PC-3 (cell line): ENCODE measurements at places on chromosomes 16 and 17. TPM values are rescaled to one million over a fixed set of nuclear protein-coding genes. Genes with fewer than 3 reads are reported as not detected.

GRCh38 chr17:49977463-49978389, 8.7 kb downstream of the DLX4 start:
- H3K27ac ChIP-seq = no peak overlapping the region
- H3K36me3 ChIP-seq = no peaks in the 10 kb centered on the region
- peaks cover 33% of the 10 kb centered on the region for H3K27me3 ChIP-seq
- DNase-seq = no peak
- no peaks in the 10 kb centered on the region for H3K4me1 ChIP-seq
- no peak overlapping the region for H3K4me3 ChIP-seq

DNA sequence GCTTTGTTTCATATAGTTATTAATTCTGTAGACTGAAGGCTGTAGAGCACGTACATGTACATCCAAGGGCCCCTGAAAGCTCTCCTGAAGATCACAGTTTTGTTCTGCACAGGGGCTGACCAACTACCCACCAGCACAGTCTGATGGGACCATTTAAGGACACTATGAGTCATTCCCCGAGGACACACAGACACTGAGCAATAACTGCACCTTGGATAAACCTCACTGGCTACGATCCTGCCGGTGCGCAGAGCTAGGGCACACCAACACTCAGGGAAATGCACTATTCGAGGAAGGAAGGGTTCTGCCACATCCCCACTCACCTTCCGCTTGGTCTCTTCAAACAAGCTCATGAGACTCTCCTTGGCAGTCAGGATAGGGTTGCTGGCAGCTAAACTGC, 20.3 kb downstream of the SMG6 start:
- H3K4me1 ChIP-seq = no peaks in the 10 kb centered on the region
- H3K4me3 ChIP-seq = no peak overlapping the region
- DNase-seq = no peak
- H3K27me3 ChIP-seq = no peaks in the 10 kb centered on the region

DNA sequence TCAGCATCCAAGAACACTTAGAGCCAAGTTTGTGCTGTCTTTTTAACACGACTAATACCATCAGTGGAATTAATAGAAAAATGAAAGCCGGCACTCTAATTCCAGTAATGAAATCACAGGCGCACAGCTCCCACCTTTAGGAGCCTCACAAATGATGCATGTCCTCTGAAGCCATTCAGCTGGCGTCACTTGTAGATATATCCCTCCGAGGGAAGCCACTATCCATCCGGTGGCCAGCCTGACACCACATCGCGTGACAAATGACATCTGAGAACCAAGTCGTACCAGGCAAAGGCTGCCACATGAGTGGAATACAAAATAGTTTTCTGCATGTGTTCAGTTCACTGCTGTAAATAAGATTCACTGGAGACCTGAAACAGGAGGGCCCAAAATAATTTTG, 205.6 kb downstream of the GRIN2A start:
- no peaks in the 10 kb centered on the region for H3K4me1 ChIP-seq
- H3K36me3 ChIP-seq = no peaks in the 10 kb centered on the region
- H3K27me3 ChIP-seq = peaks cover 42% of the 10 kb centered on the region
- H3K27ac ChIP-seq = no peak overlapping the region
- H3K4me3 ChIP-seq = no peak overlapping the region

- no peaks in the 10 kb centered on the region for H3K36me3 ChIP-seq
- no peak for DNase-seq
- no peaks in the 10 kb centered on the region for H3K27me3 ChIP-seq
- H3K4me3 ChIP-seq = no peak overlapping the region
- H3K4me1 ChIP-seq = no peaks in the 10 kb centered on the region
Observed at GRCh38 chr17:18145811-18146210, 37.3 kb downstream of the MYO15A start.

DNA sequence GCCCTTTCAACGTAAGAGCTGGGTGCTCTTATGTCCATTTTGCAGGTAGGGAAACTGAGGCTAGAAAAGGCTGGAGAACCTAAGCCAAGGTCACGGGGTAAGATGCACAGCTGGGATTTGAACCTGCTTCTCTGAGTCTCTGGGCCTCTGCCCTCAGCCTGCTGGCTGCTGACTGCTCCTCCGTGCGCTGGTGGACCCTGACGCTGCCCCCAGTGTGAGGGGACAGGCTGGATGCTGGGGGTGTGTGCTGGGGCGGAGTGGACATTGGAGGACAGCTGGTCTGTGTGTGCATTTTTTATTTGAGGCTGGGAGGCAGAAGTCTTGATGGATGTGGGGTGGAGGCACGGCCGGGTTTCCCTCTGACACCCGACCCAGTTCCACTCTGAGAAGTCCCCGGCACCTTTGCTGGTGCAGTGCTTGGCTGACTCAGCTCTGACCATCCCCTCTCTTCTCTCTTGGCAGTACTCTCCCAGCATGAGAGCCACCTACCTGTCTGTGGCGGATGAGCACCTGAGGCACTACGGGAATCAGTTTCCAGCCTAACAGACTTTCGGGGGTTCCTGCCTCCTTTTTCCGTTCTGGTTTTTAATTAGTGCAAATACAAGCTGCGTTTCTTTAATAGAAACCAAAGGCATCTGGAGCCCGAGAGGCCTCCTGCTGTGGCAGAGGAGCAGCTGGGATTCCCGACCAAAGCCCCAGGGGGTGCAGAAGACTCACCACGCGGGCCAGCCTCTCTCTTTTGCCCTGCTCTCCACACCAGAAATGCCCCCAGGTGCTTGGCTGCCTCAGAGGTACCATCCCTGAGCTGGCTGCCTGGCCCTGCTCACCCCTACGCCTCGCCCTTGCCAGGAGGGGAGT, 14.1 kb upstream of the DNAI2 start:
- no peak overlapping the region for H3K27ac ChIP-seq
- no peaks in the 10 kb centered on the region for H3K36me3 ChIP-seq
- no peaks in the 10 kb centered on the region for H3K27me3 ChIP-seq

- H3K36me3 ChIP-seq = no peaks in the 10 kb centered on the region
- no peaks in the 10 kb centered on the region for H3K27me3 ChIP-seq
- H3K4me1 ChIP-seq = peaks cover 13% of the 10 kb centered on the region
- H3K4me3 ChIP-seq = no peak overlapping the region
- peak; percentile 31 for DNase-seq
- H3K27ac ChIP-seq = peak overlapping the region; percentile 31
Observed at GRCh38 chr17:31068291-31068690, 26.5 kb upstream of the NF1 start.

SCIMP gene
- not detected in 2 replicates for total RNA-seq

KRT17 gene
- total RNA-seq = 92.1 and 115 TPM in 2 replicates

MSLN gene
- 0.73 and 4.7 TPM in 2 replicates for total RNA-seq

KRT40 gene
- not detected in 2 replicates for total RNA-seq
